ENCODE measurements at places on chromosomes 5 and 9. TPM values are rescaled to one million over a fixed set of nuclear protein-coding genes. Genes with fewer than 3 reads are reported as not detected.

- no peak for DNase-seq
Observed at GRCh38 chr5:20340126-20340525, 352.1 kb upstream of the CDH18 start.

- no peak for DNase-seq
Observed at GRCh38 chr9:125902214-125902613, 155.0 kb downstream of the PBX3 start.

- DNase-seq: no peak
Observed at GRCh38 chr9:126435105-126435504, 108.5 kb downstream of the MVB12B start.

DCTN4 gene
- 45.1 TPM for total RNA-seq

DNA sequence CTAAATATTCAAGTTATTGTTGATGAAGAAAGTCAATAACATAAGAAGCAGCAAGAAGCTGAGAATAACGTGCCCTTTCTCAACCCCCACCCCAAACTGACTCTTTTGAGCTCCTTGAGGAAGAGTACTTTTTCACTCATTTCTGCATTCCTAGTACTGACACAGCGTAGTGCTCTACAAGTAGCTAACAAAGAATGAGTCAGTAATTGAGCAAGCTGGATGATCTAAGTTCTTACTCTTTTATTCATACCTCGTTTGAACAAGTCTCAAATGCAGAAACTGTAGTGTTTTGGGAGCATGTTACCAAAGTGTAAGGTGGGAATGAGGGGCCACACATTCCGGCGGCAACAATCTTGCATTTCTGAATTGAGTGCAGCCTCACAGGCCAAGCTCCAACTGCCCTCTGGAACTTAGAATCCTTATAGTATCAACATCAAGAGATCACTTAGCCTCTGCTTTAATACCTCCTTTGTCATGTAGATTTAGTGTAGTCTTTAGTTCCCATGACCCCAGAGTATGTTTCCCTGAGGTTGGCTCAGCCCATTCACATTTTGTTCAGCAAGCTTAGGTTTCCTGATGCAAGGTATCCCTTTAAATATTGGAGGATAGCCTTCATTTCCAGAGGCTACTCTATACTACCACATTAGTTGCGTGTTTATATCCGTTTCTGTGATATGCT is 152.0 kb downstream of the PRR16 start:
- DNase-seq: no peak

GRCh38 chr5:122815218-122815767 is 30.1 kb upstream of the SNX24 start:
- DNase-seq: no peak

GRCh38 chr9:16119261-16120230 is 566.7 kb downstream of the CCDC171 start:
- no peak for DNase-seq

BTNL3 gene
- total RNA-seq: not detected

DNA sequence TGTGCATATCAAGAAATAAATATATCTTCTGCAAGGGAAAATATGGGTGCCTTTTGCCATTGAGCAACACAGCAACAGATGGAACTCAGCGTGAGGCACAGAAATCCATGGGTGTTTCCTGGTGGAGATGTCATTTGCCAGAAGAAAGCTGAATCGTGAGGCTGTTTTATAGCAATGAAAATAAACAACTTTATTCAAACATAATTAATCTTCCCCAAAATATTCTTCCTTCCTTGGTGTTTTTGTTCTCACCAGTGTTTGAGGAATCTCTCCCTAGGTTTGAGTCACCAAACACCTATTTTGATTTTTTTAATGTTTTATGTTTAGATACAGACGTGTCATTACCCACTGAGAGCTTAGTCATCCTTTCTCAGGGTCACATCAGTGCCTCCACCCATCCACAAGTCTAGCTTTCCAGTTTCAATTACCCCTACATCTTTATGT is 65.8 kb upstream of the PAPPA start:
- no peak for DNase-seq

RFESD gene
- total RNA-seq: 2.6 TPM

DNA sequence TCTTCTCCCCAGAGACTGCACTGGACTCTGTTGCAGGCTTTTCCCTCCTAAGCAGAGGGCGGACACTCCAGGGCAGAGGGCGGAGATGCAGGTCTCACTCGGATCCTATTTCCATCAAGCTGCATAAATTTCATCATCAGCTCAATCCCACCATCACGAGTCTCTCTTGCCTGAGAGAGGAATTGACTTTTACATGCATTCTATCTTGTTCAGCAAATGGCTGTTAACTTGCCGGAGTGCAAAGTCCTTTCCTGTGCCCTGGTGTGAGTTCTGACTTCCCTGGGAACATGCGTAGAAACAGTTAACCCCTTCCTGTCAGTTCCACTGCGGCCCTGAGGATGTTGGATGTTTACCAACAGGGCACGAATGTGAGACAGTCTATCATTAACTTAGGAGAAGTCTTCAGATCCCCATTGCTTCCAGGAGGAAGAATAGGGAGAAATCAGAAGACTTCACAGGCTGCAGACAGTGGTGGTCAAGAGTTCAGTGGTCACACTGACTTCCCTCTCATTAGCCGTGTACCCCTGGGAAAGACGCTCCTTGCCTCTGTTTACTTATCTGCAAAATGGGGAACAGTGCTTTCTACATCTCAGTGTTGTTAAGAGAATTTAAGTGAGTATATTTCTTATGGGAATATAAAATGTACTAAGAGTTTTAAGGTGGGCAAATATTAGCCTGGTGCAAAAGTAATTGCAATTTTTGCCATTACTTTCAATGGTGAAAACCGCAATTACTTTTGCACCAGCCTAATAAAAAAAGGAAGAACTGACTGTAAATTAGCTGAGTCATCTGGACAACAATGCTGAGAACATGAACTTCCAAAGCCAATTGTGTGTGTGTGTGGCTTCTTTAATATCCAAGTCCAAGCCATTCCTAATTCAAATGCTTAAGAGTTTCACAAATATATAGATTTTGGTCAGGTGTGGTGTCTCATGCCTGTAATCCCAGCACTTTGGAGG is 248.0 kb downstream of the DRD1 start:
- DNase-seq: peak; percentile 42

CXCL14 gene
- total RNA-seq: 1.1 TPM

DNA sequence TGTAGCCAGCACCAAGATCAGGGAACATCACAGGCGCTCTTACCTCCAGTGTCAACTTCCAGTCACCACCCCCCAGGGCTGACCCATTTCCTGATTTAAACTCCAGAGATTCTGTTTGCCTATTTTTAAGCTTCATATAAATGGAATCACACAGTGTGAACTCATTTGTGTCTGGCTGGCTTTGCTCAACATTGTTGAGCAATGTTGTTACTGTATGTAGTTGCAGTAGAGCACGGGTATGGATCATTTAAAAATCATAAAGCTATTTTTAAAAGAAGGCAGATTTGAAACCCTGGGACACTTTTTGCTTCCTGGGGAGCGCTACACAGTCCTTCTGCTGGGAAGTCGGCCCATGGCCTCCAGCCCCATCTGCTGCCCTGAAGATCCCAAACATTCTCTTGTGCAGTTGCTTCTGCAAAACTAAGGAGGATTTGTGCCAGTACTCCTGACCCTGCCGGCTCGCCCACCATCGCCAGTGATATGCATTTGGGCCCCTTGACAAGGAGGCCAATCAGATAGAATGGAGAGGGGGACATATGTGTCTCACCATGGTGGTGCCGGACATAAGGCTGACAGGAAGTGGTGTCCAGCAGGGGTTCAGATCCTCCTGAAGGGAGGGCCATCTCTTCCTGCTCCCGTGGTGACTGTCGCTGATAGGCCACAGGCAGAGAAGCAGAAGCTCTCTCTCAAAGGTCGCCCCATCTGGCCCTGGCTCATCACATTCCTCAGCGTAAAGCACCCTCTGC is 13.3 kb downstream of the DCANP1 start:
- DNase-seq: peak; percentile 31

- DNase-seq: no peak
Observed at GRCh38 chr5:86525622-86526021, 92.1 kb upstream of the COX7C start.

DNA sequence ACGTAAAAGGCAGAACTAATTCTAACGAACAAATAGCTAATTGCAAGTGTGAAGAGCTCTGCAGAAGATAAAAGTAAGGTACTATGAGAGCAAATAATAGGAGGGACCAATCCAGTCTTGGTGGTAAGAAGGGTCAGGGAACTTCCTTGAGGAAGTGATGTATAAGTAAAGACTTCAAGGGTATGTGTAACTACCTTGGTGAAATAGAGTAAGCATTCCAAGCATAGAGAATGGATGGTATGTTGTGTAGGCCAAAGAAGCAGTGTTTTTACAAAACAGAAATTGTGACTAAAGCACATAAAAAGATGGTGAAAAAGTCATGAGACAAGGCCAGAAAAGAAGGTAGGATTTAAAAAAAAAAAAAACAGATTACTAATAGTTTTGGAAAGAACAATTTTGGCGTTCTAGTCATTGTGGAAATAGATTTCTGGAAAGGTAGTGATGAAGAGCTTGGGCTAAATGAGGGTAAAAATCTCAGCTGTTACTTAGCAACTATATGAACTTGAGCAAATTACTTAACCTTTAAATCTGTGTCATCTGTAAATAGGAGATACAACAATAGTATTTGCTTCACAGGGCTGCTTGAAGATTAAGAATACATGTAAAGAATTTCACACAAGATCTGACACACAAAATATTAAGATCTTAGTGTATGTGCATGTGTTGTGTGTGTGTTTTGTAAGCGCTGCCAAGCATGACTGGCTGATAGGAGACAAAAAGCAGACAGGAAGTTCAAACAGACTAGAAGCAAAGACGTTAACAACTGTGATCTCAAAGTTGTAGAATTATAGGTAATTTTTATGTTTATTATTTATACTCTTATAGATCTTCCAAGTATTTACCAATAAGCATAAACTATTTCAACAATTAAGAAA is 73.5 kb downstream of the NR6A1 start:
- DNase-seq: no peak

DNA sequence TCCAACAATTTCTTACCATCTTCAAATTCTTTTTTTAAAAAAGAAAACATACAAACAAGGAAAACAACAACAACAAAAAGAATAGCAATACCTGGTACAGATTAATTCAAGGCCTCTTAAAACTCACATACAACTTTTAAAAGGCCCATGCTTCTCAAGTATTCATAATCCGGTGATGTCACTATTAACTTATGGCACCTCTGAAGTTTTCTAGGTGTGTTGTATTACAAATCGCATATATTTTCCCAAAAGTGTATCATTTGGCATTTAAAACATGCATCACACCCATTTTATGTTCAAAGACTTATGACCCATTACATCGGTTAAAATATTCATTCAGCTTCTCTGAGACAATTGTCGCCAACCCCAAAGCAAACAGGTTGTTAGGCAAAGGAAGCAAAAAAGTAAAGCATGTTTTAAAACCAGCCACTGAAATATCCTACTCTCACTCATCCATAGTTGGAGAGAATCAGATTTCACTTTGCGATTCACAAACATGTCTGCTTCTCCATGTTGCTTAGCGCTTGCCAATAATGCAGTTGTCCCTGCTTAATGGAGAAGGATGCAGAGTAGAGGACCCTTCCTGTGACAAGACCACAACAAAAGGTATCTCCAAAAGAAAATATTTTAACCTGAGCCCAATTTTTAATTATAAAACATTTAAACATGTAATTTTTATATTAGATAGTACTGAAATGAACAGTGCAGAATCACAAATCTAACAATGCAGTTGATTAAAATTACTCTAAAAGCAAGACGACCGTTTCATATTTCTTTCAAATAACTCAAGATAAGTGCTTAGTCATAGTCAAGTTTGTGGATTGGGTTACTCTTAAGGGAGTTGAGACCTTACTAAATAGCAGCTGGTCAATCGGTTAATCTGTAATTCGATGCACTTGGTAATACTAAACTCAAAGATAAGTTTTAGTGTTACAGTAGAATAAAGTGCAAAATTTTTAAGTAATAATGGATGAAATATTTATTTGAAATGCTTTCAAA is 1.6 kb downstream of the SKP1 start:
- no peak for DNase-seq

GRCh38 chr5:86971034-86971571 is 296.6 kb upstream of the RASA1 start:
- DNase-seq: no peak

GARIN3 gene
- total RNA-seq: not detected

DAB2IP gene
- 22.0 TPM for total RNA-seq

- DNase-seq: no peak
Observed at GRCh38 chr5:14266686-14267085, 123.5 kb downstream of the TRIO start.

DNA sequence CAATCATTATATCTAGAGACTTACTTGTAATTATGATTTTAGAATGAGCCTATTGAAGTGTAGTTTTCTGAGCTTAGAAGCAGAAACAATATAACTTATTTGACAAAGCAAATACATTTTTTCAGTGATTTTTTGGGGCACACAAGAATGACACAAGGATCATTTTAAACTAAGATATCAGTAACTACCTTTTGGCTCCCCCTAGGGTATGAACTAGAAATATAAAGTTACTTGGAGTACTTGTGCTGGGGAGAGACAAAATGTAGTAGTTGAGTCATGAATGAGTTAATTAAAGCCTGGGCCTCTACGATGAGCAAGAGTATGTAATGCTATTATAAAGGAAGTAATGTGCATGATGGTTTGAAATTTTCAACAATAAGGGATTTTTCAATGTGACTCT is 1244.1 kb upstream of the ACO1 start:
- DNase-seq: no peak

GRCh38 chr9:70962761-70963440 is 158.5 kb downstream of the TRPM3 start:
- no peak for DNase-seq

DNA sequence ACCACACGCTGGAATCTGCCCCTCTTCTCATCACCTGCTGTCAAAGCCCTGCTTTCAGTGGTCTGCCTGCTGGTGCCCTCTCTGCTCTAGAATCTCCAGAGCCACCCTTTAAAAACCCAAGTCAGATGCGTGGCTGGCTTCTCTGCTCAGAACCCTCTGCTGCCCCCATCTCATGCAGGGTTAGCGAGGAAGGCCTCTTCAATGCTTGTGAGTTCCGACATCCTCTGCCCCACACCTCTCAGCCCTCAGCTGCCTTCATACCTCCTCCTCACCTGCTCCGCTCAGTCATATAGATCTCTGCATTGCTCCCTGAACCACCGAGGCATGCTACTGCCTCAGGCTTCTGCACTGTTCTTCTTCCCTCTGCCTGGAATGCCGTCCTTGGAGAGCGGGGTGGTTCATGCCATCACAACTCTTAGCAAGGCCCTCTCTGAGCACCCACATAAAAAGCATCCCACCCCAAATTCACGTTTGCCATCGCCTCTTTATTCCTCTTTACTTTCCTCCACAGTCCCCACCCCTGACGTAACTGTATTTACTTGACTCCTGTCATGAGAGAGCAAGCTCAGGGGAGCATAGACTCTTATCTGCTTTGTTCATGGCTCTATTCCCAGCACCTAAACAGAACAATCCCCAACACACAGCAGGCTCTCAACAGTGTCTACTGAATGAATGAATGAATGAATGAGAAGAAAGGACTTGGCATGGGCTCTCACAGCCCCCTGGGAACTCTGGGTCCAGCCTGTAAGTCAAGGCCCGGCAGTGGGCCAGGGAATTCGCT is 10.4 kb downstream of the SHB start:
- no peak for DNase-seq
